ENCODE measurements at places on chromosomes 16 and 17.
A peak's percentile ranks its signal among the peaks of the same experiment; 100 is the strongest.

DNA sequence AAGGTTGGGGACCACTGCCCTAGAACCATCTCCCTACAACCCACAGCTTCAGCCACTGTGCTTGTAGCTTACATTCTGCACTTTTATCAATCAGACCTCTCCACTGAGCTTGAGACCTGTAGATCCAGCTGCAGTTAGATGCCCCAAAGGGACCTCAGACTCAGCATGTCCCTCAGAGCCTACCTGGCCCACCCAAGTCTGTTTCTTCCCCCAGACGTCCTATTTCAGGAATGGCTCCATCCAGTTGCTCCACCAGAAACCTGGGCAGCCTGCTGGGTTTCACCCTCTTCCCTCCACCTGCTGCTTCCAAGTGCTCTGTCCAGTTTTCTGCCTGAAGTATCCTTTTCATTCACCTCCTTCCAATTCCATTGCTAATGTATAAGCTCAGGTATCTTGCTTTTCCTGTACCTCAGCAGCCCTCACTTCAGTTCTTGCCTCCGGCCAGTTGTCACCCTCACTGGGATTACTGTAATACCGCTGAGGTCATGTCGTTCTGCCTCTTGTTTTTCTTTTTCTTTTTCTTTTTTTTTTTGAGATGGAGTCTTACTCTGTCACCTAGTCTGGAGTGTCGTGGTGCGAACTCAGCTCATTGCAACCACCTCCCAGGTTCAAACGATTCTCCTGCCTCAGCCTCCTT, 55.0 kb downstream of the GNA13 start:
- DNase-seq, result no peak

DNA sequence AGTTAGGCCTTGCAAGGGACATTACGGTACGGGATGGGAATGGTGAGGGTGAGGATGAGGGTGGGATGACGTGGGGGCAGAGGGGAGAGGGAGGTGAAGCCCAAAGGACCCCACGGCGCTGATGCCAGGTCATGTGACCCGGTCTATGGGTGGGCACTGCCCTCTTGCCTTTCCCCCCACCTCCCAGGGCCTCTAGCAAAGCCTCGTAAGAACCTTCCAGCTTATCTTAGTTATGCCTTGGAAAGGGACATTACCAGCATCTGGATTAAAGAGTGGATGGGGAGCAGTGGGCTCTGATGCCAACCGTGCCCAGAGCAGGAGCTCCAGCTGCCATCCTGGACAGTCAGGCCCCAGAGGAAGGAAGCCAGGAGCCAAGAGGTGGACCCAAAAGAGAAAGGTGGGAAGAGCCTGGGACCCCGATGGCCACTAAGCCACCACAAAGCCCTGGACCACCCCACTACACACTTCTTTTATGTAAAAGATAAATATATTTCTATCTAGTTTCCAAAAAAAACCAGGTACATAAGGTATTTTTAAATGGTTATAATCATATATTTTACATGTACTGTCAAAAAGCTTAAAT, 40.9 kb downstream of the TK2 start:
- no peak for DNase-seq

DNA sequence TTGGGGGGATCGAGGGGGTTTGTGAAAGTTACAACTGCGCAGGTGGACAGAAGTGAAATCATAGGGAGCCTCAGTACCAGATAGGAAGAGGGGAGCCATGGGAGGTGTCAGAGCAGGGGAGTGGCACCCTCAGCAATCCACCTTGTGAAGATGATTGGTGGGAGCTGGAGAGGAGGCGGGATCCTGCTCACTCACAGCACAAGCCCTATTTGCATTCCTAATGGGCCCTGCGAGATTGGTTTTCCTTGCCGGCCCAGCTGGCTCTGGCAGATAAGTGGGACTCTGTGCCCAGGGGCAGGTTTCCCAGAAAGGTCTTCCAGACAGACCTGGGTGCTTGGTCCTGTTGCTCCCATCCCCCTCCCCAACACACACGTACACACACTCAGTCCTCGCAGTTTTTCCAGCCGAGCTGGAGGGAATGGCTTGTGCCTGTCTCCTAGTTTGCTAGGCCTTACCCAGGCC, 9.4 kb downstream of the WNT3 start:
- peak; percentile 74 for DNase-seq

DNA sequence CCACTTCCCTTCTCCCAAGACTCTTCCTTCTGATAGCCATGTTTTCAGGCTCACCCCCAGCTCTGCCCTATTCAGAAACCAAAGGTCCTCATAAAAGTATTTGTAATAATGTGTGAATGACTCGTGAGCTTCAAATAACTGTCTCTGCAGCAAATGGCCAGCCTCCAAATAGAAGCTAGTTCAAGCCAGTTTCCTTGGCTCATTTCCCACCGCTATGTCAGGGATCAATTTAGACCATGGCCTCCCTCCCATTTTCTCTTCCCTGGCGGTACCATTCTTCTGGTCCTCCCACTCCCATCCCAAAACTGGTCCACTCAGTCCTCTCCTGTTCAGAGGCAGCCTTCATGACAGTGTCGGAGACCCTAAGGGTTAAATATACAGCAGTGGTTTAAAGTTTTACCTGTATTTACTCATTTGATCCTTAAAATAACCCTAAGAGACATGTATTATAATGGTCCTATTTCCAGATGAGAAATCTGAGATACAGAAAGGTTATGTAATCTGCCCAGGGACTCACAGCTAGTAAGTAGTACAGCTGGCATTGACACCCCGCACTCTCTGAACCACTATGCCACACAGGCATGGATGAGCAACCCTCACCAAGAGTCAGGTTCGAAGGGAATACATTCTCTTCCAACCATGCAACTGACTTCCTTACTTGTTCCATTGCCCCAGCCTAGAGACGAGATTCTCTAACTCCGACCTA, 42.9 kb downstream of the GAS7 start:
- no peak for DNase-seq

GRCh38 chr17:7023576-7024401, 939 bp downstream of the BCL6B start:
- peak; percentile 98 for DNase-seq

Data from iPS-NIHi11 (cell line).